ENCODE measurements at places on chromosomes 1 and 21.
A peak's percentile ranks its signal among the peaks of the same experiment; 100 is the strongest.

DNA sequence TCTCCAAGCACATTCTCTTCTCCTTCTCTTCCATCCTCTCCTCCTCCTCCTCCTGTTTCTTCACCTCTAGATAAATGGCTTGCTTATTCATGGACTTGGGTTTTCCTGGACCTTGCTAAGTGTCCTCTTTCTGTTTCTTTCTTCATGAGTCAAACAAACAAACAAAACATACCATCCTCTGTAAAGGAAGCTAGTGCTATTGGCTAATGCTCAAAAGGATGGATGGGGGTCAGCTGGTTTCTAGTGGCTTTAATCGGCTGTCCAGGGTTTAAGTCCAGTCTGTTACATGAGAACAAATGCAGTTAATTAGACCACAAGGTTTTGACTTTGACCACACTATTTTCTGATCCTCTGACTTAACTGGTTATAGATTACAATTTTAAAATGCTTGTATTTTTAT lies 83.8 kb upstream of the TSPAN2 start:
- no peak for DNase-seq

- DNase-seq = no peak
These were observed 4.2 kb upstream of the PFKL start for GRCh38 chr21:44295646-44296045.

DNA sequence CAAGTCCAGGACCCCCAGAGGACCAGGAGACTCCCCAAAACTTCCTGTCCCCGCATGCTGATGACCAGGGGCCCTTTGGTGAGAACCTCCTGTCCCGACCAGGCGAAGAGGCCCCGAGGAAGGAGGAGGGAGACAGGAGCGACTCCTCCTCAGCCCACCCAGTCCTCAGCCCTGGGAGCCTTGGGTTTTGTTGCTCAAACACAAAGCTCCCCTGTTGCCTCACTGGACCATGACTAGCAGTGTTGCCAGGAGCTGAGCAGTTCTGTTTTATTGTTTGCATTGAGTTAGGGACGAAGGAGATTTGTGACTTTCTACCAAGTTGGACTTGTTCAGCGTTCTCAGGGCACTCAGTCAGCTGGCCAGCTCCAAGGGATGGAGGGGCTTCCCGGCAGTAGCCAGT lies 10.0 kb downstream of the UMODL1 start:
- no peak for DNase-seq

DNA sequence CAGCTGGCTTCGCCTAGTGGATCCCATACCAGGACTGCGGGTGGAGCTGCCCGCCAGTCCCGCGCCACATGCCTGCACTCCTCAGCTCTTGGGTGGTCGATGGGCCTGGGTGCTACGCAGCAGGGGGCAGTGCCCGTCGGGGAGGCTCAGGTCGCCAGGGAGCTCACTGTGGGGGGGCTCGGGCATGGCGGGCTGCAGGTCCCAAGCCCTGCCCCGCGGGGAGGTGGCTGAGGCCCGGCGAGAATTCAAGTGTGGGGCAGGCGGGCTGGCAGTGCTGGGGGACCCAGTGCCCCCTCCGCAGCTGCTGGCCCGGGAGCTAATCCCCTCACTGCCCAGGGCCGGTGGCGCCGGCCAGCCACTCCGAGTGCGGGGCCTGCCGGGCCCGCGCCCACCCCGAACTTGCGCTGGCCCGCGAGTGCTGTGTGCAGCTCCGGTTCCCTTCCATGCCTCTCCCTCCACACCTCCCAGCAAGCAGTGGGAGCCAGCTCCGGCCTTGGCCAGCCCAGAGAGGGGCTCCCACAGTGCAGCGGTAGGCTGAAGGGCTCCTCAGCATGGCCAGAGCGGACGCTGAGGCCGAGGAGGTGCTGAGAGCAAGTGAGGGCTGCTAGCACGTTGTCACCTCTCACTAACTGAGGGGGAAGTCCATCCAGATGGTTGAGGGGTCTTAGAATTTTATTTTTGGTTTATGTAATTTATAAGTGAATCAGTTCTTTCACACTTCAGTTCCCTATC lies 85.2 kb upstream of the HMCN1 start:
- no peak for DNase-seq

GRCh38 chr1:204731509-204731908 lies 46.0 kb upstream of the LRRN2 start:
- DNase-seq = no peak

- DNase-seq = peak; percentile 81
These were observed 15.7 kb downstream of the ABCG1 start for GRCh38 chr21:42234464-42235241.

- no peak for DNase-seq
These were observed 374.9 kb upstream of the CAMK1G start for GRCh38 chr1:209208648-209209047.

GRCh38 chr1:55212349-55213150 lies 2.6 kb downstream of the USP24 start:
- DNase-seq = no peak

GRCh38 chr1:65066766-65067490 lies 81.1 kb upstream of the AK4 start:
- peak; percentile 66 for DNase-seq

- no peak for DNase-seq
These were observed 202.9 kb downstream of the USP25 start for GRCh38 chr21:15932726-15933125.

GRCh38 chr1:85091671-85092280 lies 43.5 kb upstream of the MCOLN3 start:
- no peak for DNase-seq

DNA sequence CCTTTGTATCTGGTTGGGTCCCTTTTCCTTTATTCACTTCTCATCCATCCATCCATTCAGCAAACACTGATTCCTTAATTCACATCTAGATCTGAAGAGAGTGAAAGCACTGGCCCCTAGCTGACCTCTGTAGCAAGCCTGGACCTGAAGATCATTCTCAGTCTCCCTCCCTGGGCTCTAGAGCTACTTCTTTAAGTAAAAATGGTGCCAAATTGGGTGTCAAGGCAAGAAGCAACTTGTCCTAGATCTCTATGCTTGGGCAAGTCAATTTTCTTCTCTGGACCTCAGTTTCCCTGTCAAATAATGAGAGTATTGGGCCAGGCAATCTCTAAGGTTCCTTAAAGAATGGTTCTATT lies 36.1 kb downstream of the PLXNA2 start:
- no peak for DNase-seq

GRCh38 chr21:23585419-23585818 lies 2021.9 kb downstream of the MRPL39 start:
- no peak for DNase-seq

GRCh38 chr21:29748391-29749167 lies 191.2 kb downstream of the GRIK1 start:
- no peak for DNase-seq

DNA sequence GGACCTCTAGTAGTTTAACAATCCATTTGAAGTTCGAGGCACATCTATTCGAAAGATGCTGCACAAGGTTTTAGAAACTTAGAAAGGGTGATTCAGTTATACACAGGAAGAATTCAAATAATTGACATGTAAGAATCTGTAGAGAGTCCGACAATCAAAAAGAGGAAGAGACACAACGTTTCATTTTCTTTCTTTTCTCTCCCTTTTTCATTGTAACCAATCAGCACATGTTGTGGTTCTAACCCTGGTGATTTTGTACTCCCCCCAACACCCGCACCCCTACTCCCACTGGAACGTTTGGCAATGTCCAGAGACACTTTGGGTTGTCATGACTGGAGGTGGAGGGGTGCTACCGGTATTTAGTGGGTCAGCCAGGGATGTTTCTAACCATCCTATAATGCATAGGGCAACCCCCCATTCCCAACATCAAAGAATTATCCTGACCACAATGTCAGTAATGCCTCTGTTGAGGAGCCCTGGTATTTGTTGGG lies 4.9 kb downstream of the TGFB2 start:
- DNase-seq = no peak

- DNase-seq = no peak
These were observed 27.4 kb downstream of the ELF3 start for GRCh38 chr1:202037706-202038296.

DNA sequence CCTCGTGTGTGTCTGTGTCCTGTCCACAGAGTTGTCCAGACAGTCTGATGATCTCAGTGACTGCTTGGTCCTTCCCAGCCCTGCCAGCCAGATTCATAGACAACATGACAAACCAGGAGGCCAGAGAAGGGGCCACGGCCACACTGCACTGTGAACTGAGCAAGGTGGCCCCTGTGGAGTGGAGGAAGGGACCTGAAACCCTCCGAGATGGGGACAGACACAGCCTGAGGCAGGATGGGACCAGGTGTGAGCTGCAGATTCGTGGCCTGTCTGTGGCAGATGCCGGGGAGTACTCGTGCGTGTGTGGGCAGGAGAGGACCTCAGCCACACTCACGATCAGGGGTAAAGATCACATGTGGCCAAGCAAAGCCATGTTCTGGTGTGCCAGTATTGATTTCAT lies 96.4 kb downstream of the OBSCN start:
- no peak for DNase-seq

DNA sequence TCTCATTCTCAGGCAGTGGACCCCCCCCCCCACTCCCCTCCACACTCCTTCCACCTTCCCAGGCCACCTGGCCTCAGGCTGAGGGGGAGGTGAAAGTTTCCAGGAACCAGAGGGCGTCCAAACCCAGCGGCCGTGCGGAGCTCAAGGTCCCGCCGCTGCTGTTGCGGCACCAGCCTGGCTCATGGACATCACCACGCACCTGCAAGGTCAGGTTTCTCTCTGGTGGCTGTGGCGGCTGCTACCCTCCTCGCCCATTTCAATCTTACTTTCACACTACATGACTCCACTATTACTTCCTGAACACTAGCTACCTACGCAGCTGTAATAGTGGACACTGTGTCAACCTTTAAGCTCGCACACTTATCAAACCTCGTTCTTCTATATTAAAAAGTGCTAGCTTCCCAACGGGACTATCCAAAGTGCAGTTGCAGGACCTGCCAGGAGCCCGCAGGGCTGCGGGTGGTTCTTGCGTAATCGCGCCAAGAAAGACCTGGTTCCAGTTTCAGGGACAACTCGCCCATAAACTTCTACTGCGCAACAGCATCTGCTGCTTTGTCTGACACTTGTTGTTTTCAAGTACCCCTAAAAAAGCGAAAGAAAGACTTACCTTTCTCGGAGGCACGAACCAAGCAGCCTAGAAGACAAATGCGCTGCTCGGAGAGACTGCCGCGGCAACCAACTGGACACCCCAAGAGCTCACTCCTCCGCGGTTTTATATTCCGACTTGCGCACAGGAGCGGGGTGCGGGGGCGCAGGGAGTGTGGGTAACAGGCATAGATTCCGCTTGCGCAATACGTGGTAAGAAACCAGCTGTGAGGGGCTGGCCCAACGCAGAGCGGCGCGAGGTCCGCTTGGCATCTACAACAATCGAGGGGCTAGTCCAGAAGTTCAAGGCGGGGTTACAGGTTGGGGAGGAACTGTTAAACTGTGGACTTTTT lies at the start of gene DIRAS3:
Gene DIRAS3 (minus strand): TSS at position 687 of the 938 bp plus-strand sequence. CDS start 3,330 bp downstream, outside the sequence.
- no peak for DNase-seq

DNA sequence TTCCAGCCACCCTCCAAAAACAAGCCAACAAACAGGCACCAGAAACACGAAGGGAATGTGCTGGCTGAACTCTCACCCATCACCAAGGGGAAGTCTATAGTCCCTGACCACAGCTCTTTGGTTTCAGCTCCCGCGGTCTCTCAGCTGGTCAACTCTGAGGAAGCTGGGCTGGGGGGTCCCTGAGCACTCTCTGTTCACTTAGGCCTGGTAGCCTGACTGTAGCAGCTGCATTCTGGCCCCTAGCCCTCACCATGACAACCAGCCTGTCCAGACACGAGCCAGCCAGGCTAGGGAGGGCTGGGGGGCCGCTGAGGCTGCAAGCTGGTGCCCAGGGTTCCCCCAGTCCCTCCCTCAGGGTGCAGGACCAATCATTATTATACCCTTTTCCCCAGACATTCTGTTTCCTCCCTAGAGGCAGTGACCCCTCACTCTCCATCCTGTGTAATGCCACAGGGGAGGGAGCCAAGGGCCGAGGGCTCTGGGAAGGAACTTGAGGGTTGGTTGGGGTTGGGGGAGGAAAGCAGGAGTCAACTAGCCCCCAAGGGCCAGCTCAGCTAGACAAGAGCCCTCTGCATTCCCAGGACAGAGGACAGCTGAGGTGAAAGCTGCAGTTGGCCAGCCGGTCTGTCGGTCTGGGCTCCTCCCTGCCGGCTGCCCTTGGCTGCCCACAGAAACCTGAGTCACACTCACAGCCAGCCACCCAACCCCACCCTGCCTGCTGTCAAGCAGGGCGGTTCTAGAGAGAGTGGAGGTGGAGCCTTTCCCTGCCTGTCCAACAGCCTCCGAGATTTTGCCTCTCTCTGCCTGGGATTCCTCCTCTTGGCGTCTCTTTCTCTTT lies 1.2 kb upstream of the TRAPPC3 start:
- peak; percentile 84 for DNase-seq

- no peak for DNase-seq
These were observed 4.0 kb downstream of the H6PD start for GRCh38 chr1:9238550-9238949.

- DNase-seq = no peak
These were observed 94.7 kb downstream of the CSMD2 start for GRCh38 chr1:34070201-34070836.

DNA sequence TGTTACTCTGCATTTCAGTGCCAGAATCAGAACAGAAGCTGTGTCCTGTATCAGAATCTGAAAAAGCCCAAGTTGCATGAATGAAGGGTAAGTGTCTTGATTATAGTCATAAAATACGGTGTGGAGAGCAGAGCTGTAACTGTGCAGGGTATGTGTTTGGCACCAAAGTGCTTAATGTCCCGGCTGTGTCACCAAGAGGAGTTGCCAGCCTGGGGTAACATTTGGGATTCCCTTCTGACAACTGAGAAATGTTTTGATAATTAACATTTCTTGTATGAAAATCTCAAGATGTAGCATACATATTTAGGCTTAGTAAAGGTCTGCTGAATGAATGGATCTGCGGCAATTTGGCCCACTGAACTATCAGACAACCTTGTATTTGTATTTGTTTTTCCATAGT lies 33.3 kb downstream of the AKNAD1 start:
- no peak for DNase-seq

- no peak for DNase-seq
These were observed 23.6 kb downstream of the SLAMF1 start for GRCh38 chr1:160623227-160623633.

- DNase-seq = no peak
These were observed 83.1 kb downstream of the WLS start for GRCh38 chr1:68149110-68149798.

DNA sequence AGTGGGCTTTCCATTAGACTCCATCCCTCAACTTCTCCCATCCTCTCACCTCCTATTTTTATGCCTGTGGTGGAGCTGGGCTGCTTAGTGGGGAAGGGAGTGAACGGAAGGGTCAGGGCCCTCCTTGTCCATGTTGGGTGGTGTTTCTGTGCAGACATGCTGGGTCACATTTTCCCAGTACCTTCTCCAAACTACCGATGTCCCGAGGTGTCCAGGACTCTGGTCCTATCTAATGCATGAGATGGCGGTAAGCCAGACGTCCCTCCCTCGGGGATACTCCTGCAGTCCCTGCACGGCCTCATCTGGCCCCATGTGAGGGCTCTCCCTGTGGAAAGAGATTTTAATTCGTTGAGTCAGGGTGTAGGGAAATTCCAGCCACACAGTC lies 61.0 kb downstream of the OBSCN start:
- no peak for DNase-seq

GRCh38 chr1:59474496-59474895 lies 177.6 kb downstream of the FGGY start:
- no peak for DNase-seq

GRCh38 chr1:191831572-191831971 lies 326.7 kb upstream of the RGS18 start:
- DNase-seq = no peak
